ENCODE measurements at places on chromosomes 13 and 19. TPM values are rescaled to one million over a fixed set of nuclear protein-coding genes. Genes with fewer than 3 reads are reported as not detected.

The KIR3DL1 gene
- not detected for total RNA-seq

The GJA3 gene
- under 0.01 TPM for total RNA-seq

The FBXO27 gene
- 7.2 TPM for total RNA-seq

The ADGRE3 gene
- not detected for total RNA-seq

The CLEC17A gene
- total RNA-seq: not detected

The OR1I1 gene
- total RNA-seq: not detected

The CHST8 gene
- total RNA-seq: 0.14 TPM

The TPP2 gene
- total RNA-seq: 41.6 TPM

The PCDH17 gene
- not detected for total RNA-seq

The CEACAM20 gene
- total RNA-seq: not detected

The RFPL4A gene
- not detected for total RNA-seq

The CAMSAP3 gene
- 4.4 TPM for total RNA-seq

The S1PR4 gene
- total RNA-seq: 0.43 TPM

The STXBP2 gene
- total RNA-seq: 113 TPM

The ZNF614 gene
- 19.7 TPM for total RNA-seq

The CASP14 gene
- total RNA-seq: under 0.01 TPM

The SGTA gene
- 41.6 TPM for total RNA-seq

The ZNF497 gene
- total RNA-seq: 2.7 TPM

The PSG3 gene
- not detected for total RNA-seq

The CGB5 gene
- not detected for total RNA-seq

The PVR gene
- total RNA-seq: 166 TPM

The NCR1 gene
- not detected for total RNA-seq

The ZNF585A gene
- total RNA-seq: 11.5 TPM

The CGB7 gene
- total RNA-seq: 1.4 TPM

The PSPC1 gene
- 29.4 TPM for total RNA-seq

The TYROBP gene
- total RNA-seq: not detected

The IL17D gene
- total RNA-seq: 0.34 TPM

The TMEM150B gene
- total RNA-seq: not detected

The TEX101 gene
- not detected for total RNA-seq

The ZNF850 gene
- total RNA-seq: 1.4 TPM

The ARHGEF18 gene
- total RNA-seq: 102 TPM

The CDC42EP5 gene
- 17.7 TPM for total RNA-seq

The PRTN3 gene
- not detected for total RNA-seq

The CCDC8 gene
- total RNA-seq: 16.1 TPM

The KRI1 gene
- 13.3 TPM for total RNA-seq

The PGLYRP1 gene
- not detected for total RNA-seq

The SULT2B1 gene
- 7.8 TPM for total RNA-seq

The FOXA3 gene
- total RNA-seq: not detected

The CACNG6 gene
- total RNA-seq: not detected

The PCP2 gene
- not detected for total RNA-seq

The CADM4 gene
- total RNA-seq: 18.7 TPM

The ONECUT3 gene
- total RNA-seq: under 0.01 TPM

The URAD gene
- total RNA-seq: not detected
